ENCODE measurements at places on chromosomes 3 and 15.

DNA sequence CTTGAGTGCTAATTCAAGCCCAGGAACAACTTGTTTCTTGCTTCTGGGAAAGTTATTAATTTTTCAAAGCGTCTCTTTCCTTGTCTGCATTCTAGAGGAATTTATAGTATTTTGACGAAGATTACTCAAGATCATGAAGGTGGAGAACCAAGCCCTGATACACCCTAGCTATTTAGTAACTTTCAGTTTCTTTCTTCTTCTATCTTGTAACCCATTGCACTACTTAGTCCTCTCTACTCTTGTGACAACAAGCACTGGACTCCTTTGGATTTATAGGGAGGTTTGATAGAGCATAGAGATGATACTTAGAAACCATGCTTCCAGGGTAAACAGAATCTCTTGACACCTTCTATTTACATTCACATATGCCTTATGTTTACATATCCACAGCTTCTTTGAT lies 203.3 kb upstream of the GRM7 start:
- no peak for DNase-seq

GRCh38 chr3:53134631-53135232 lies 4.5 kb upstream of the RFT1 start:
- no peak for DNase-seq

DNA sequence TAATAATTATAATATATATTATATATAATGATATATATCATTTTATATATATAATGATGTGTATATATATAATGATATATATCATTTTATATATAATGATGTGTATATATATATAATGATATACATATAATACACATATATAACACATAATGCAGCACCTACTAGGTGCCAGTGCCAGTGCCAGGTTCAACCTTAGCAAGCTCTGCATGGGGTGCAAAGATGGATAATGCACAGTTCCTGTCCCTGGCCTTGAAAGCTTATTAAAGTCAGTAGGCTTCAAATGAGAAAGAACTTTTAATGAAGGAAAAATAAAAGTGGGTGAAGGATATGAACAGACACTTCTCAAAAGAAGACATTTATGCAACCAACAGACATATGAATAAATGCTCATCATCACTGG lies 192.7 kb upstream of the SLC2A2 start:
- DNase-seq: no peak

GRCh38 chr15:70112074-70112395 lies 14.3 kb upstream of the TLE3 start:
- no peak for DNase-seq

DNA sequence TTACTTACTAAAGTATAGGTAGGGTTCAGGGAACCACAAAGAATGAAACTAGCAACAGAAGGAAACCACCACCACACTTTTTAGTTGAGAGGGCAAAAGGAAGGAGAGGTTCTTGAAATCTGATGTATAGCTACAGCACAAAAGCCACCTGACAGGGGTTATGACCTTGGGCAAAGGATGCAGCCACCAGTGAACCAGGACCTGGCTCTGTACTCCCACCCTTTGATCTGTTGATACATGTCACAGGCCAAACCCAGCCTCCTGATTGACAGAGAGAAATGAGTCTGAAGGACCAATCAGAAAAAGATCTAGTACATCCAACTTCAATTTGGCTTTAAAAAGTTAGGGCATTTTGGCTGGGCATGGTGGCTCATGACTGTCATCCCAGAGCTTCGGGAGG lies 20.0 kb upstream of the BLM start:
- no peak for DNase-seq

- DNase-seq: no peak
These were observed 6.7 kb downstream of the GK5 start for GRCh38 chr3:142218703-142219102.

GRCh38 chr3:119239206-119239820 lies 1.4 kb downstream of the B4GALT4 start:
- no peak for DNase-seq

DNA sequence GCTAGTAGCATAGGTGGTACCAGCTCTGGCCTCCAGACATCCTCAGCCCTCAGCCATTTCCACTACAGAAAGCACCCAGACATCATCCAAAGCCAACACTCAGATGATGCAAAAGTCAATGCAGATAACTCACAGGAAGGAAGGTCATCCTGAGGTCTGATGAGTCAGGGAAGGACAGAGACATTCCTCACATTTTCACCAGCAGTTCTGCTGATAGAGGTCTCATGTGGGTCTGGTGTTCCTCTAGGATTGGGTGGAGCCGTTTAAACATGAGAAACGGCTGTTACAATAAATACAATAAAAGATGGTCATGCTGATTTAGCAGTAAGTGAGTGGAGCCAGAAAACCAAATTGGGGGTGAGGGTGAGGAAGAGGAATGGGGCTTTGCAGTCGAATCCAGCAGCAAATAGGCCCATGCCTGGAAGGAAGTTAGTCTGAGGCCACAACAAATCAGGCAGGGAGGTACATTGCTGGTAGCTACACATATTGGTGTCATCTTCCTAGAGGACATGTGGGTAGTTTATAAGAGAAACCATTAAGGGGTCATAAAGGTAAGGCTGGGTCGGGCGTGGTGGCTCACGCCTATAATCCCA lies 33.3 kb upstream of the FLNB start:
- DNase-seq: peak; percentile 94

DNA sequence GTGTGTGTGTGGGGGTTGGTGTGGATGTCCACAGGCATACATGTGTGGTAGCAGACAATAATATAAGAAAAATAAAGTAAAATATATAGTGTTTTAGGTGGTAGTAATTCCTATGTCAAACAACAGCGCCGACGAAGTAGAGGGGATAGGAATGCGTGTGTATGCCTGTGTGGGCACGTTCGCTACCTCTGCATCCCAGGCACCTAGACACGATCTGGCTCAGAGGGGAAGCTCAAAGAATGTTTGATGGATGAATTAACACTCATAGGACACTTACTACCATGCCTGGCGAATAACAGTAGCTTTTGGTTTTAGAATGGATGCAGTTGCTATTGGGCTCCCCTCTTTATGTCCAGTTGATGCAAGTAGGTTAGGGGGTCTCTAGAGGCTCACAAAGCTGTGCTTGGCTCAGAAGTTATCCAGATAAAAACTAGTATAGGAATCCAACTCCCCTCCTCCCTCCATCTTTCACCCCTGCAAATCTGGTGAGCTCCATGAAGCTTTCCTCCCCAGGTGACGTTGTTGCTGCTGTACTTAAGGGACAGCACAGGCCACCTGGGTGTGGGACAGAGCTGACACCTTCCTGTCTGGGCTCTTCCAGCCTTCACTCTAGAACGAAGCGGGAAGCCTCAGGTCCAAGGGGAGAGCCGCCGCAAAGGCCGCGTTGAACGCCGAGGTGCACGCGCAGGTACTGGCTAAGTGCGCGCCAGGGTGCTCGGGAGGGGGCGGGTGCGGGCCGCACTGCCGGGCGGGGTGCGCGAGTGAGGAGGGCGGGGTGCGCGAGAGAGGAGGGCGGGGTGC lies 192.6 kb upstream of the LYSMD4 start:
- DNase-seq: no peak

DNA sequence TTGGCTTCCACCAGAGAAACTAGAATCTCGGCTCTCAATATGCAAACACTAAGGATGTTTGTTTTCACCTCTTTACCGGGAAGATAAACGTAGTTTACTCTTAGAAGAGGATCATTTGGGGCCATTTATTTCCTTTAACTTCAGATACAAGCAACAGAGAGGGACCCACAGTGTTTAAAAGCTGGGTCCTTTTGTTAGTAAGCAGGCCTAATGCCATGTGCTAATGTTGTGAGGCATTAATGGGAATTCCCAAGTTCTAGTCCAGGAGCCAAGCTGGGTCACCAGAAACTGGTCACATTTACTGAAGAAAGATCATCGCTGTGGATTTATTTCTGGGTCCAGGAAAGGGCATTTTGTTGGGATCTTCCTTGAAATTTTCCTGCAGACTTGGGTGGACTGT lies 78.1 kb upstream of the ADAMTS9 start:
- no peak for DNase-seq

GRCh38 chr3:123841476-123842238 lies 42.5 kb downstream of the MYLK start:
- no peak for DNase-seq

GRCh38 chr15:63449731-63450130 lies 54.7 kb upstream of the USP3 start:
- DNase-seq: no peak

DNA sequence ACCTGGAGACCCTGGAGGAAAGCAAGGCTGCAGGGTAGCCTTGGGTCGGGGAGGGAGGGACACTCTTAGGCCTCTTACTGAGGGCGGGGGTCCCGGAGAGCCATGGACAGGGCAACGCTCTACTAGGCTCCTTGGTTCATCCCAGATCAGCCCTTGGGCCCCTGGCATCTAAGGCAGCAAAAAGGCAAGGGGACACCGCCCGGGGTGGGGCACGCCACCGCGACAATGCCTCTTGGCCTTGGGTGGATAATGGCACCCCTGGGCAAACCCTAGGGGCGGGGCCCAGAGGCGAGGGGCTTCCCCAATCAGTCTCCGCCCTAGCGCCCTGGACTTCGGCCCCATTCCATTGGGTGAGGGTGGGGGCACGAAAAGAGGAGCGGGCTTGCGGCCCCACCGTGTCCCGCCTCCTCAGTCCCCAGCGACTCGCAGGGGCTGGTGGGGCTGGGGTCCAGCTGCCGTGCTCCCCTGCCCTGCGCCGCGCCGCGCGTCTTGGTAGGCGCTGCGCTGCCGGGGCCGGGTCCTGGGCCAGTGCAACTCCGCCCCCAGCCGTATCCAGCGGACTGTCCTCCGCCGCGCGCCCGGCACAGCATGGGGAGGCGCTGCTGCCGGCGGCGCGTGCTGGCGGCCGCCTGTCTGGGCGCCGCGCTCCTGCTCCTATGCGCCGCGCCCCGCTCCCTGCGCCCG lies at the start of gene CHST13:
TSS of gene CHST13 (plus strand) at position 411 of the 684 bp plus-strand sequence. CDS start at position 589, 178 bp downstream.
- no peak for DNase-seq

DNA sequence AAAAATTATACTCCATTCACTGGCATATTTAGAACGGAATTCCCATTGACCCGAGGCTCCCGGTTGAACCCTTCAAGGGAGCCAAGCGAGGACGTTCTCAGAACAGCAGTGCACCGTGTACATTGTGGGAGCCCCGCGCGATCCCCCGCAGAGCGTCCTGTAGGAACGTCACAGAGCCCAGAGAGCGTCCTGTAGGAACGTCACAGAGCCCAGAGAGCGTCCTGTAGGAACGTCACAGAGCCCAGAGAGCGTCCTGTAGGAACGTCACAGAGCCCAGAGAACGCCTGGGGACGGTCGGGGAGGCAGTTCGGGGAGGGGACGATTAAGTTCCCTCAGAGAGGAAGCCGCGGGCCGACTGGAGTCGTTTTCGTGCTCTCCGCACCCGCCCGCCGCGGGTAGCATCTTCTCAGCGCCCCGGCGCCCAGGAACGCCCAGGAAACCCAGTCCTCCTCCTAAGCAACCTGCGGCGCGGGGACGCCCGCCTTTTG lies 506 bp upstream of the ATP1B3 start:
- DNase-seq: no peak
